ENCODE measurements at places on chromosomes 2 and 18. TPM values are rescaled to one million over a fixed set of nuclear protein-coding genes. Genes with fewer than 3 reads are reported as not detected.

DNA sequence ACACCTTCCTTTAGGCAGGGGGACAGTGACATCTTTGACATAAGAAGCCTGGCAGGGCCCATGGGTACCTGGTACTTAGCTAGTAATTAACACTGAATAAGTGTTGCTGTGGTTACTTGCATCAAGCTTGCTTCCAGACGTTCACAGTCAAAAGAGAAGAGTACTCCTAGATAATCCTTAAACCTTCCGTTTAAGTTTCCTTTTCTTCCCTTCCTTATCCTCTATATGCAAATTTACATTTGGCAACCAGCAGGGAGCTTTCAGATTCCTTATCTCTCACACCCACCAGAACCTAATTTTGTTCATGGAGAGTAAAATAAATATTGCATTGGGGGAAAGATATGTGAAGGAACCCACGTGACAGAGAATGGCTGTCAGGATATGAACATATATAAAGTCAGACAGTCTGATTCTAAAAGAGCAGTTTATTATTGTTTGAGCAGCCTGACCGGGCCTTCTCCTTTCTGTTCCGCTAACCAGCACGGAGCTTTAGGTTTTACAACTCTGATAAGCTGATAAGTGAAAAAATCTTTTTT, 7.8 kb upstream of the RAB31 start:
- DNase-seq, result no peak

- no peak for DNase-seq
Measured at GRCh38 chr2:189751080-189751658, 11.4 kb downstream of the OSGEPL1 start.

DNA sequence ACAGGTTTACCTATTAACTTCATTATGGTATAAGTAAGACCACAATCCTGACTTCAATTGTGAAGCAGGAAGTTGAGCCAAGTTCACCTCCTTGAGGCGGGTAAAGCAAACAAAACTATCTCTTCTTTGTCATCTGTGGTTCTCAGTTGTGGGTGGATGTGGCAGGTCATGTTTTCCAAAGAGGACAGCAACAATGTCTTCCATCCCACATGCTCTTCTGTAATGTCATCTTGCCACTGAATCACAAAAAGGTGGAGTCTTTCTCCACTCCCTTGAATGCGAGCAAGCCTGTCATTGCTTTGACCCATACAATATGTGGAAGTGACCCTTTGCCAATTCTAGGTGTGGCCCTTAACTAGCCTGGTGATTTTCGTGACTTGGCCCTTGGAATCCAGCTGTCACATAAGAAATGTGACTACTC, 98.7 kb downstream of the GRB14 start:
- DNase-seq, result no peak

TXNDC2 gene
- not detected for total RNA-seq

INSIG2 gene
- 6.9 TPM for total RNA-seq

DSG2 gene
- total RNA-seq, result 13.9 TPM

Measured in suprapubic skin (tissue), 4 donors.